ENCODE measurements at places on chromosomes 1 and 21.

DNA sequence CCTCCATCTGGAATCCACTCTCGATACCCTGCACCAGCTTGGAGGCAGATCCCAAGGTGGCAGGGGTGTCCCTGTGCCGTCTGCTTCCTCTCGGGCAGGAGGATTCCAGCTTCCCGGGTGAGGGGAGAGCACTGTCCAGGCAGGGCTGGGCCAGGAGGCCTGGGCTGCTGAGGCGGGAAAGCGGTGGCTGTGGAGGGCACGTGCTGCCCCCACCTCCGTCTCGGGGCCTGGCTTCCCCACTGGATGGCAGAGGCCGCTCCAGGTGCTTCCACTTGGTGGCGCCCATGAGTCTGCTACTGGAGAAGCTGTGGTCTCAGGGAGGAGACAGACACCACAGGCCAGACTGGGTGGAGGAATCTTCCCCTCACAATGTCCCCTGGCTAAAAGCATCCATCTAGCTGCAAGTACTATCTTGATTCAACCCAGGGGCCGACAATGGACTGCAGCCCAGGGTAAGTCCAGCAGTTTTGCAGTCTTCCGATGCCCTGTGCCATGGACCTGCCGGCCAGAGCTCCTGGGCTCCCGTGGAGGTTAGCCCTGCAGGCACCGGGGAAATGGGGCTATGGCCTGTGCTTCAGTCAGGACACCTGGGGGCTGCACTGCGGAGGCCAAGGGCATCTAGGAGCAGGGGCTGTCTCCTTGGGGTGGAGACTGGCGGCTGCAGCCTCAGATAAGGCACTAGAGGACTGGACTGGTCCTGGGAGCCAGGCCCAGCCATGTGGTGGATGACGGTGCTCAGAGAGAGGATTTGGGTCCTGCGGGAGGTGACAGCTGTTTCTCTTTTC is 41.3 kb upstream of the EIF4G3 start:
- no peak for DNase-seq

DNA sequence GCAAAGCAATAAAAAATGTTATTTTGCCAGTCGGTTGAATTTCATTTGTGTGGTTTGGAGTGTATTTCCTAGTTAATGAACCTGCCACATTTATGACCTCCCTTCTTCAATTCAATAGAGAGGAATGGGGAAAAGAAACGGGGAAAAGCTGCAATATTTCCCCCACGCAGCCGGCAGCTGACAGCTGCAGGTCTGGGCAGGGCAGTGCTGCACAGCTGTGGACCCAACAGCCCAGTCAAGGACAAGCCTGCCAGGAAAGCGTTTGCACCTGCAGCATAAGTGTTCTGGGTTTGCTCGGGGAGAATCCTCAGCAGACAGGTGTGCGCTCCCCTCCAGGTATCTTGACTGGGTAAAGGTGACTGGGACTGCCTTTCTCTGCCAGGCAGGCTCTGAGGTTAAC is 53.4 kb downstream of the FBXO2 start:
- DNase-seq, result no peak

DNA sequence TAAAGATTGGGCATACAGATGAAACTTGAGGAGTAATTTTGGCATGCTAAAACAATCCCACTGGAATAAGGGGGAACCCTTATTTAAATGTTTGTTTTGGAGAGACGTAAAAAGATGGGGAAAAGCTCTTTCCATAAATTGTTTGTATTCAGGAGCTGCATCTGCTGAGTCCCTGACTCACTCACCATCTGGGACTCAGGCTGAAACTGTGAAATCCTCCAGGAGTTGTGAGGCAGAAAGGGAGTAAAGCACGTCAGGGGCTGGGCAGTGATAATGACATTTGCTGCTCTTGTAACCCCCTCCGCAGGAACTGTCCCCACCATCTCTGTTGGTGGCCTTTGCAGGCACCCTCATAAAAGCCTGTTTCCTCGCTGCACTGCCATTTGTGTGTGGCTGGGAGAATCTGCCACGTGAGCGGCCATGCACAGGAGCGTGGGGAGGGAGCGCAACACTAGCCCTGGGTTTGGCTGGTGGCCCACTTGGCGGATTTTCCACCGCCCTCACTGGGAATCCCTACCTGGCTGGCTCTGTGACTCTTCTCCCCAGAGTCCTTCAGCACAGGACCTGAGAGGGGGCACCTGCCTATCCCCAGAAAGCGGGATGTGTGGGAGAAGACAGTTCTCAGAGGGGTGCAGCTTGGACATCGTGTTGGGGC is 45.3 kb downstream of the ZSCAN20 start:
- DNase-seq, result no peak

- no peak for DNase-seq
Measured at GRCh38 chr1:87279966-87280535, 48.6 kb upstream of the LMO4 start.

DNA sequence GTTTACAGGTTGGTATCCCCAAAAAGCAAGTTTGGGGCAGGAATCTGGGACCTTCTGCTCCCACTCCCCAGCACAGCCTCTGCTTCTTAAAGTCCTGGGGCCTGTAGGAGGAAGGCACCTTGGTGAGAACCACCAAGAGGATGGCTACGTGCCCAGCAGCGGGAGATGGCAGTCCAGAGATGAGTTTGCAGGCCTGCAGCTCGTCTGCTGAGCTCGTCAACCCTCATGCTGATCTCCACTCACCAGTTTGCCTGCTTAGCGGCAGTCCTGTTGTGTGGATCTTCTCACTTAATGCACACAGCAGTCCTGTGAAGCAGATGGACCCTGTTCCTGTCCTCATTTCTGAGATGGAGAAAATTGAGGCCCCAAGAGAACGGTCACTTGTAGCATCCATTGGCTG is 160.5 kb downstream of the DYRK1A start:
- no peak for DNase-seq

- DNase-seq, result no peak
Measured at GRCh38 chr1:218933513-218933912, 240.2 kb upstream of the LYPLAL1 start.

- no peak for DNase-seq
Measured at GRCh38 chr1:43414634-43415223, 25.0 kb downstream of the SZT2 start.

DNA sequence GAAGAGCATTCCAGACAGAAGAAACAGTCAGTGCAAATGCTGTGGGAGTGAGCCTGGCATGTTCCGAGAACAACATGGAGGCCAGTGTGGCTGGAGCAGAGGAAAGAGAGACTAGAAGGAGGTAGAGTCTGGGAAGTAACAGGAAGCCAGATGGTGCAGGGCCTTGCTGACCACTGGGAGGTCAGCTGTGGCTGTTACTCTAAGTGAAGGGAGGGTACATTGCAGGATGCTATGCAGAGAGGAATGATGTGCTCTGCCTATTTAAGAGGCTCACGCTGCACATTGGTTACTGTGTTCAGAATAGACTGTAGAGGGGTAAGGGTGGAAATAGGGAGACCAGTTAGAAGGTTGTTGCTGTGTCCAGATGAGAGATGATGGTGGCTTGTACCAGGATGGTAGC is 88.6 kb upstream of the CACNA1E start:
- no peak for DNase-seq

- no peak for DNase-seq
Measured at GRCh38 chr1:56539520-56539931, 39.8 kb downstream of the PLPP3 start.

GRCh38 chr1:25549273-25550154 is 6.1 kb downstream of the LDLRAP1 start:
- no peak for DNase-seq

DNA sequence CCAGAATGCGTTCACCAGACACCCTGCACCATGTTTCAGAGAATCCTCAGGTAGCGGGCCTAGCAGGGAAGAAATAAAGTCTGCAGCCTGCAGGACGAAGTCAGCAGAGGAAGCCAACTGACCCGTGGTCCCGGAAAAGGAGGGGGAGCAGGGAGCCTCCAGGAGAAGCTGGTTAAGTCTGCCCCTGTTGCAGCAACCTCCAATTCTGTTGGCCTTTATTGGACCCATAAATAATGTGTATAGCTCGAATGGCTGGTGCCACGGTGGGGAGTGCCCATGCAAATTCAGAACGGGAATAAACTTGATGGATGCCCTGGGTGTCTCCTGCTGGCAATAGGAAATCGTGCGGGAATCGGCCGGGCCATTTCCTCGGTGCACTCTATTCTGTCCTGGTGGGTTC is 254.1 kb downstream of the AJAP1 start:
- no peak for DNase-seq

- no peak for DNase-seq
Measured at GRCh38 chr1:209714338-209714737, 9.7 kb downstream of the HSD11B1 start.

- DNase-seq, result no peak
Measured at GRCh38 chr1:201267481-201268229, 15.7 kb upstream of the PKP1 start.

DNA sequence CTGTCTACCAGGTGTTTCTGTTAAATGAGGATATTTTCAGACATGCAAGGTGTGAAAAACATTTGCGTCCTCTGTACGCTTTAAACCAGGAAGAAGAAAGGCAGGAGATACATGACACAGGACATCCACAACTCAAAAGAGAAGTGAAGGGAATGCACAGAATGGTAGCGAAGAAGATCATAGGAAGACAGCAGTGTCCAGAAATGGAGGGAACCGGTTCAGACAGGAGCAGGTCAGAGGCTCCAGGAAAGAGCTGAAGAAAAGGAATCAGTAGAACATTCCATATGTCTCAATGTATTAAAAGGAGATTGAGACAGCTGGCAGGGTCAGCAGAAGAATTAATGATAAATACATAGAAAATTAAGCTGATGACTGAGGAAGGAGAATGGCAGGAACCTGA is 190.9 kb downstream of the CDC7 start:
- no peak for DNase-seq

DNA sequence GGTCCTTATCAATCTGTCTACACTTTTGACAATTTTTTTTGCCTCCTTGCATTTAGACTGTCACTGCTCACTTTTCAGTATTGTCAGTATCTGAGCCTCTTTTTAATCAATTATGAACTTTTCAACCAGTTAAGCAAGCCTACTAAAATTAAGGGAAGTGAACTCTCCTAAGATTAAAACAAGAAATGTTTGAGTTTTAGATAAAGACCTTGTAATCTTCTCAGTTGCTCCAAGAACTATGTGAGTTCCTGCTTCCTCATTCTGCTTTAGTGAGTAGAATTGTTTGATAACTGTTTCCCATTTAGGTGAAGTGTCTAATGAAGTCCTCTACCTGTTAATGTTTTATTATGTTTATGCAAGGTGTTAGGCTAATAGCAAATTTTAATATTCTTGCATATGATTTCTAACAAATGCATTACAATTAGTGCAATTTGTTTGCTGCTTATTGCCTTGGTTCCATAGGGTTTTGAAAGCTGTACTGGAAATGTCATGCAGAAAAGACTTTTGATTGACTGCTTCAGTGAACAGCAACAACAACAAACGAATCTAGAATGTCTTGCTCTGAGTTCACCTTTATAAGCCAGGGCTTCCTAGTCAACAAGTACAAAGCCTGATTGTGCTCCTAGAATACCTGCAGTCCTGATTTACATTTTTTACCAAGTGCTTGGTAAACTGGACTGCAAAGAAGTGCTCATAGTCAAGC is 40.9 kb downstream of the PLA2G4A start:
- DNase-seq, result no peak

DNA sequence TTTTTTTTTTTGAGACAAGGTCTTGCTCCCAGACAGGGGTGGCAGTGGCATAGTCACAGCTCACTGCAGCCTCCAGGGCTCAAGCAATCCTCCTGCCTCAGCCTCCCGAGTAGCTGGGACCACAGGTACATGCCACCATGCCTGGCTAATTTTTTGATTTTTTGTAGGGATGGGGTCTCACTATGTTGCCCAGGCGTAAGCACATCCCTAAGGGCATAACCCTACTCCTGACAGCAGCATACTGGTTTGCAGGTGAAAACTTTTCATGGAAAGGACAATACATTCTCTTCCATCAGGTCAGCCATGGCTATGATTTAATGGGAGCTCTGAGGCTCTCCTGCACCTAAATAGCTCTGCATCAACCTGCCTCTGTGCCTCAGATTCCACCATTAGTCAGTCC is 29.4 kb downstream of the UBIAD1 start:
- DNase-seq, result no peak

DNA sequence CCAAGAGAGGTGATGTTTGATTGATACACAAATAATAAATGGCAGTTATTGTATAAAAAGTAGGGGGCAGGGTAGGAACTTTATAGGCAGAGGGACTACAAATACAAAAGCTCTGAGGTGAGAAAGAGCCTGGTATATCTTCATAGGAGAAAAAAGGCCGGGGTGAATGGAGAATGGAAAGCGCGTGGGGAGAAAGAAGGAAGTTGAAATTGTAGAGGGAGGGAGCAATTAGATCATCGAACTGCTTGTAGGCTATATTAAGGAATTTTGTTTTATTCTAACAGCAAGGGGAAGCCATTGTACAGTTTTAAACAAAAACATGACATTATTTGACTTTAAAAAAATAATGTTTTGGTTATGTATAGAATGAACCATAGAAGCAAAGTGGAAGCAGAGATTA is 147.4 kb downstream of the PDE4B start:
- DNase-seq, result no peak

GRCh38 chr21:44530903-44531605 is 8.9 kb downstream of the KRTAP10-1 start:
- DNase-seq, result no peak

- no peak for DNase-seq
Measured at GRCh38 chr1:177170756-177171535, at the start of gene BRINP2. BRINP2 (plus strand) TSS chr1:177170958; CDS start chr1:177229877, 58,919 bp downstream.

DNA sequence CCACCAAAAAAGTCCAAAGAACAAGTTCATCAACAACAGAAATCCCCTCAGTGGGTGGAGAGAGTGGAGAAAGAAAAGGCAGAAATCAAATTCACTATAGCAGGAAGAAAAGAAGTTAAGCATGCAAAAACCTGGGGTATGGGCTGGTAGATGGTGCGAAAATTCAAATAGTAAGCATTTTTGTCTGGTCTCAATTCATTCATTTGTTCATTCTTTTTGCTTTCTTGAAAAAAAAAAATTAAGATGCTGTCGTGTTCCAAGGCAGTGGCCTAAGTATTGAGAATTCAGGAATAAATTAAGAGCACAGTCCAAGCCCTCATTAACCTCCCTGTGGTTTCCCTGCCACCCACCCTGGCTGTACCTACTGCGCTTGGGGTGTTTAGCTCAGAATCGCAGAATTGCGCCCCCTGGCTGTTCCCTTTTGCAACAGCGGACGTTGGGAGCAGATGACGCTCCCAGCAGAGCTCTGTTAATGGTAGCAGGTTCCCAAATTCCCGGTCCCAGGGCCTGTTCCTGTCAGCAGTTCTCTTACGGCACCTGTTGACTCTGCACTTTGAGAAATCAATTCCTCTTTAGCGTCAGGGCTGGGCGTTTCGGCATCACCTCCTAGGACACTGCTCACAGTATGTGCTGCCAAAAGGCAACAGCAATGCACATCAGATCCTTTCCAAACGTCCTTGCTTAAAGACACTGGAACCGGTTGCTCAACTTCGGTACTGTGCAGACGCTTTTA is 34.0 kb upstream of the SSX2IP start:
- no peak for DNase-seq

DNA sequence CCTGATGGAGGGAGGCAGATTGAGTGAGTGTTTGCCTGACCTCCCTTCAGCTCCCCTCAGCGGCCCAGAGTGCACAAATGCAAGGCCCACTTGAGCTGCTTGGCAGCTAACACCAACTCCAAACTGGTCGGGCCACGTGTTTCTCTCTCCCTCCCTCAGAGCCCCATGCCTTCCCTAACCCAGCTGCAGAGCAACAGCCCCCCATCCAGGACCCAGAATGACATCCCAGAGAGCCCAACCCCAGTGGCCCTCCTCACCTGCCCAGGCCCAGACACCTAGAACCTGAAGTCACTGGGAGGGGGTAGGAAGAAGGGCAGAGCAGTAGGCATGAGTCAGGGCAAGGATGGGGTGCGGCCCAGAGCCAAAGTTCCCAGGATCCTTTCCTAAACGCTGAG is 789 bp upstream of the S100A14 start:
- no peak for DNase-seq

- DNase-seq, result no peak
Measured at GRCh38 chr1:78840453-78841271, 165.9 kb downstream of the ADGRL4 start.

- no peak for DNase-seq
Measured at GRCh38 chr1:112488141-112488540, 20.6 kb upstream of the WNT2B start.

Data from non-pigmented ciliary epithelial cell (primary cell).